ENCODE measurements at places on chromosomes 13 and 19.

DNA sequence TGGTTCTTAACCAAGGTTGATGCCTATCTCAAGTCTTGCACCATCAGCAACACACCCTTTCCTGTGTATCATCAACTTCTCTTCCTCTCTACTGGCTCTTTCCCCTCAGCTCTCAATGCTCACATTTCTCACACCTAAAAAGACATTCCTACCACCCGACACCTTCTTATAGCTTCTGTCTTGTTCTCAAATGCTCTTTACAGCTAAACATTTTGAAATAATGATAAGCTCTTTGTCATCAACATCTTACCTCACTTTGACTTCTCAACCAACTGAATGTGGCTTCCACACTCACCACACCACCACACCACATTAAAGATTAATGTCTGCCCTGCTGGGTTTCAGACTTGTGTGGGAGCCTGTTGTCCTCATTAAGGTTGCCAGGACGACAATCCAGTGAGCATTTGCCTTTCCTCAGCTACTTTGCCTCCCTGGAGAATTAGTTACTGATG, 67.8 kb downstream of the RXFP2 start:
- peak; percentile 7 for DNase-seq

DNA sequence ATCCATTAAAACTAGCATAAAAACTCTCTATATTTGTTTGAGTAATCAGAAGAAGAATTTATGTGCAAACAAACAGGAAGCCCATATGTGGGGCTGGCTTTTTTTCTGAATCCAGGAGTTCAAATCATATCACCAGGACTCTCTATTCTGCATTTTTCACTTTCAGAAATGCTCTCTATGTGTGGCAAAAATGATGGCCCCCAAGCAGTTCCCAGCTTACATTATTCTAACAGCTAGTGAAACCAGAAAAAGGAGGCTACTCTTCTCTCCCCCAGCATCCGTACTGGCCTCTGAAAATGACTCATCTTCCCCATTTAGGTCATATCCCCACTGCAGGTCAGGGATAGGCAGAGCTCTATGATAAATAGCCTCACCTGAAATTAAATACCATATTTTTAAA, 20.4 kb downstream of the RBM26 start:
- no peak for DNase-seq

DNA sequence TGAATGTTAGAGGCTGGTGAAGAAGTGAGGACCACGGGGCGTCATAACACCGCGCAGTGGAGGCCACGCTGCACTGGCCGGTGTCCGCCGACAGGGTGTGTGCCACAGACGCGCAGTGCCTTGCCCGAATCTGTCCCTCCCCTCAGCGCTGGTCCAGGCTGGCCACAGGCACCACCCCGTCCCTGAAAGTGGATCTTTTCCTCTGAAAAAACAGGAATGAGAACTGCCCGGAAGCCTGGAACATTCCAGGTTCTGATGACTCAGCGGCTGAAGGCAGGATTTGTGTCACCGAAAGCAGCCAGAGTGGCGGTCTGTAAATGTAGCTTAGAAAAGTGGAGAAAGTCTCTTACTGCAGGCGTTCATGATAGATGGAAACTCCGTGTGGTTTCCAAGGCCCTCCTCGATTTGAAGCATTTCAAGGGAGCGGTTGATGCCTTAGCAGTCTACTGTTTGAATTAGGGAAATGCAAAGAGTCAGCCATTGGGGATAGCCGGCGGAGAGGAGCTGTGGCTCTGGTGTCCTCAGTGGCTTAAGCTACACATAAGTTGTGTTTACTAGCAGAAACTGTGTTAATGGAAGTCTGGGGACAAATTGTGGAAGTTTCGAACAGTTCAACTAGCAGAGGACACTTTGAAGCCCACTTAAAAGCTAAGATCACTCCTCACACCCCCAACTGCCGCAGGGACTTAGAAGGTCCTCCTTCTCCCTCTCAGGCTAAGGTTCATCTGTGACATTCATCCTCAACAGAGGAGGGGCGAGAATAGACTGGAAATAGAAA, 70.8 kb downstream of the NUFIP1 start:
- peak; percentile 50 for DNase-seq

- peak; percentile 83 for DNase-seq
Observed at GRCh38 chr19:49443366-49444099, 2.2 kb upstream of the SLC17A7 start.

DNA sequence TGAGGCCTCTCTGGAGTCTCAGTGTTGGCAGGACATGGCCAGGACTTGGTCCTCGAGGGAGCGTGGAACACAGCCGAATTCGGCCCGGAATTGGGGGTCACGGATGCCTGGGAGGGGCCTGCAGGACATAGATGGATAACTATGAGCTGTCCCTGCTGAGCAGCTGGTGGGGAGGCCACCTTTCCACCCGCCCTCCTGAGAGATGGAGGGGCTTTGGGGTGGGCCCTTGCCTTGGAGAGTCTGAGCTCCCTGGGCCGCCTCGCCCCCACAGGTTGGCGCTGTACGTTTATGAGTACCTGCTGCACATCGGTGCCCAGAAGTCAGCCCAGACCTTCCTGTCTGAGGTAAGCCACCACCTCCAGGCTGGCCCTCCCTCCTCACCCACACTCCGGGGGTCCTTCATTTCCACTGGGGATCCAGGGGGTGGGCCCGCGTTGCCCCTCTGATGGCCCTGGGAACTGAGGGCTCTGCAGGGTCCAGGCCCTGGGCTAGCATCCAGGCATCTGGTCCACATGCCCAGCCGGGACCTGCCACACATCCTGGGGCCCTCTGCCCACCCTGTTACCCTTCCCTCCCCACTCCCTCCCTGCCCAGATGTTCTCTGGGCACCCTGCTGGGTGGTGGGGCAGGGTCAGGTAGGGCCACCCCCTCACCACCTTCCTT, 8.0 kb downstream of the SSBP4 start:
- no peak for DNase-seq

DNA sequence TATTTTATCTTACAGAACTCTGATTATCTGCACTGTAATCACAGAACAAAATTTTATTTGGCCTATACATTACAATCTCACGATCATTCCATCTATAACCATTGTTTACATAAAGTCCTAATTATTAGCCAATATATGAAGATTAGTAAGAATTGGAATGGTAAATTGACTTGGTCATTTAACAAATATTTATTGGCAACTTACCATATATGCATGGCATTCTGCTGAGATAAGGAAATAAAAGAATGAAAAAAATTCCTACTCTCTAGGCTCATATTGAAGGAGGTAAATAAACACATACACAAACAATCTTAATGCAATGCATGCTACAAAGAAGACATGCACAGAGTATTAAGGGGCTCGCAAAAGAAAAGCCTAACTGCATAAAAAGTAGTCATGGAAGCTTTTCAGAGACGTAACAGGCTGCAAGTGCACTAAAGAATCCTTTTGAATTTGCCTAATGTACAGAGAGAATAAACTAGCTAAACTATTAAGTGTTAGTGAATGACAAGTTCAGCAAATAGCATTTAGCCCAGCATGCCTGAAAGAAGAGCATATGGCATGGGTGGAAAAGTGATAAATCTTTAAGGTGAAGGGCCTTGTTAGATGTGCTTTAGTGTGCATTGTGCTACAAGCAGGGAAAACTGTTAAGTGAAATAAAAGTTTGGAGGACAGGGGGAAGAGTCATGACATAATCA, 1131.1 kb downstream of the PCDH9 start:
- no peak for DNase-seq
